ENCODE measurements at places on chromosomes 2 and 18. TPM values are rescaled to one million over a fixed set of nuclear protein-coding genes. Genes with fewer than 3 reads are reported as not detected.

The NEB gene
- total RNA-seq = 5.1 TPM

DNA sequence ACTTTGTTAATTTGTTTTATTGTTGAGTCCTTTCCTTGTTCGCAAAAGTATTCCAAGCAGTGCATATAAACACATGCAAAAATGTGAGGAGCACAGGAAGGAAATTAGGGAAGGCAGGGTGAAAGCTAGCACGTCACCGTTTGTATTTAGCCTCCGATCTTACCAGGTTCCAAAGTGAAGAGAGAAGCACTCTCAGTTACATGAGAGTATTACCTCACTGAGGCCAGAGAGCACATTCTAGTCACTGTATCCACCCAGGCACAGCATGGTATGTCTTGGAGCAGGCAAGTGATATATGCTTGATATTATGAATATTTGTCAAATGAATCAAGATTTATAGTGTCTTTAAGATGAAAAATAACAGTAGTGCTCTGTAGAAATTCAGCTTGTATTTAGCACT lies 6.5 kb upstream of the TMEM182 start:
- H3K27me3 ChIP-seq = no peaks in the 10 kb centered on the region
- no peak overlapping the region for H3K4me3 ChIP-seq
- no peaks in the 10 kb centered on the region for H3K36me3 ChIP-seq
- no peaks in the 10 kb centered on the region for H3K4me1 ChIP-seq

The PLEK gene
- total RNA-seq = 39.9 TPM

The RNF103 gene
- total RNA-seq = 37.2 TPM

The GPR45 gene
- not detected for total RNA-seq

DNA sequence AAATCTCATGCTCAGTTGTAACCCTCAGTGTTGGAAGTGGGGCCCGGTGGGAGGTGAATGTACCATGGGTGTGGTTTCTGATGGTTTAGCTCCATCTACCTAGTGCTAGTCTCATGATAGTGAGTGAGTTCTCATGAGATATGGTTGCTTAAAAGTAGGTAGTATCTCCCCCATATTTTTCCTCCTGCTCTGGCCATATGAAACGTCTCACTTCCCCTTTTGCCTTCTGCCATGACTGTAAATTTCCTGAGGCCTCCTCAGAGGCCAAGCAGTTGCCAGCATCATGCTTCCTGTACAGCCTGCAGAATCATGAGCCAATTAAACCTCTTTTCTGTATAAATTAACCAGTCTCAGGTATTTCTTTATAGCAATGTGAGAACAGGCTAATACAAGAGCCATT lies 62.8 kb upstream of the RNF152 start:
- no peaks in the 10 kb centered on the region for H3K36me3 ChIP-seq
- H3K27me3 ChIP-seq = no peaks in the 10 kb centered on the region
- H3K4me3 ChIP-seq = no peak overlapping the region
- H3K27ac ChIP-seq = no peak overlapping the region
- H3K4me1 ChIP-seq = peaks cover 14% of the 10 kb centered on the region

DNA sequence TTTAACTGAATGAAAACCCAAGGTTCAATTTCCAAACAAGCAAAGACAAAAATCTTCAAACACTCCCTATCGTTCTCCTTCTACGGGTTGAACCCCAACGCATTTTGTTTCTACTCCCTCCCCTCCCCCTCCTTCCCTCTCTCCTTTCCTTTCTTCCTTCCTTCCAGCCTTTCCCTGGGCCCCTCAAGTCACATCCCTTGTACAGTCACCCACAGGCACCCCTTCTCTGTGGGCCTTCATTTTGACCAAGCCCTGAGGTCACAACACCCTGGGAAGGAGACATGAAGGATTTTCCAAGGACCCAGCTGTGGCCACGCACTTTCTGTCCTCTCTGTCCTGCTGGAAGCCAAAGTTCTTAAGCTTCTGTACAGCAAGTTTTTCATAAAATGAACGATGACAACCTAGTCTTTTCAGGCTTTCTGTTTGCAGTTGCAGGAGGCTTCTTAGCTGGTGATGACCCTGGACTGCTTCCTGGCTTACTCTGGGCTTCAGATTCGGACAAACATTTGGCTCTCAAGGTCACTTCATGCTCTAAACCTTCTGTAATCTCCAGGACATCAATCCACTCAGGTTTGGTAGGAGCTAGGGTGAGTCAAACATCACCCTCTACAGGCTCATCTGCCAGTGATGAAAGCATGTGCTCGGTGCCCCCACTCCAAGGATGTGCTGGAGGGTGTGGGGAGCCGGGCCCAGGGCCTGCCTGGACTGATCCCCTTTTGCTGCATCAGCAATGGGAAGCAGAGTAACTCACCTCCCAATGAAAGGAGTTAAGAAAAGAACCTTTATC lies 25.5 kb downstream of the TMEM247 start:
- no peaks in the 10 kb centered on the region for H3K36me3 ChIP-seq
- no peaks in the 10 kb centered on the region for H3K4me1 ChIP-seq
- H3K4me3 ChIP-seq = no peak overlapping the region
- DNase-seq = no peak
- no peak overlapping the region for H3K27ac ChIP-seq
- no peaks in the 10 kb centered on the region for H3K27me3 ChIP-seq

GRCh38 chr2:149027590-149028250 lies 10.8 kb upstream of the LYPD6B start:
- H3K27ac ChIP-seq = no peak overlapping the region
- H3K27me3 ChIP-seq = no peaks in the 10 kb centered on the region
- no peak for DNase-seq
- H3K36me3 ChIP-seq = no peaks in the 10 kb centered on the region

DNA sequence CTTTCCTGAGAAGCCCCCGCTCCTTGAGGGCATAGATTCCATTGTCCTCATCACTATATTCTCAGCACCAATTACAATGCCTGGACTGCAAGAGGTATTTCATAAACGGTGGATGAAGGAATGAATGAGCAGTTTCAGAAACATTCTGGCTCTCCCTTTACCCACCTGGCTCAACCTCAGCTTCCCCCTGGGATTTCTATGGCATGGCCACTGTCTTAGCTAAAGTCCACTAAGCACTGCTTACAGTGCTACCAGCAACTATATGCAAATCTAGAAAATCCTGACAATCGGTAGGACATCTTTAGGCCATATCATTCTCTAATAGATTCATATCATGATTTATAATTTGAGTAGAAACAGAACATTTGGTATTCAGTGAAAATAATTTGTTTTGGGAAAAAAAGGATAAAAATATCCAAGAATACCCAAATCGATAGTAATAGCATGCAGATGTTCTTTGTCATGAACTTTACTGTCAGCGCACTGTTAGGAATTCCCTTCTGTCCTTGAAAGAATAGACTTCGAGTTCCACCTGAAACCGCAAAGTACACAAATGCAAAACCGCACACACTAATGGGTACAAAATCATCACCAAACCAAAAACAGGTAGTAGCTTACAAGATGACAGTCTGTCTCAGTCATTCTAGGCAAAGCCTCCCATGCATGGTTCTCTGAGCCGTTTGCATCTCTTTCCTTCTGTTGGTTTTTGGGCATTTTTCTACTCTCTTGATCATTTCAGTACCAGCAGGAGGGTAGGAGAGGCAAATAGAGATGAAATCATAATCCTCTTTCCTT lies 303.6 kb upstream of the ID2 start:
- H3K27me3 ChIP-seq = peaks cover 5% of the 10 kb centered on the region
- H3K4me1 ChIP-seq = peaks cover 9% of the 10 kb centered on the region
- no peaks in the 10 kb centered on the region for H3K36me3 ChIP-seq
- no peak overlapping the region for H3K27ac ChIP-seq

The MGAT4A gene
- 32.7 TPM for total RNA-seq

DNA sequence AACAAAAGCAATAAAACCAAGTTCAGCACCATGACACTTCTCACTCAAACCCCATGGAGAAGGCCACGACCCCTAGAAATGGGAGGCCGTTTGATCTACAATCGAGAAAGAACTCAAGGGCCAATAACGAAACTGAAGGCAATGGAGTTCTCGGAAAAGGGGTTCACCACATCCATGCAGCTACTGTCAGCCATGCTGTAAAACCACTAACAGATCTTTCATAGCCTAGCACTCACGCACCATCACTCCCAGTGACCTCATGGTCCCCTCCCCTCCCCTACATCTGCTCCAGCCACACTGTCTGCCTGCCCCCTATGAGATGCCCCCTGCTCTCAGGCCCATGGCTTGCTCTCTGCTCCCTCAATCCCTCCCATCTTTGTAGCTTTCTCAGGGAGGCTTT lies 135.3 kb downstream of the TMEM163 start:
- no peak for DNase-seq
- H3K36me3 ChIP-seq = no peaks in the 10 kb centered on the region
- H3K4me3 ChIP-seq = no peak overlapping the region
- H3K27ac ChIP-seq = no peak overlapping the region

The DGUOK gene
- total RNA-seq = 65.4 TPM

DNA sequence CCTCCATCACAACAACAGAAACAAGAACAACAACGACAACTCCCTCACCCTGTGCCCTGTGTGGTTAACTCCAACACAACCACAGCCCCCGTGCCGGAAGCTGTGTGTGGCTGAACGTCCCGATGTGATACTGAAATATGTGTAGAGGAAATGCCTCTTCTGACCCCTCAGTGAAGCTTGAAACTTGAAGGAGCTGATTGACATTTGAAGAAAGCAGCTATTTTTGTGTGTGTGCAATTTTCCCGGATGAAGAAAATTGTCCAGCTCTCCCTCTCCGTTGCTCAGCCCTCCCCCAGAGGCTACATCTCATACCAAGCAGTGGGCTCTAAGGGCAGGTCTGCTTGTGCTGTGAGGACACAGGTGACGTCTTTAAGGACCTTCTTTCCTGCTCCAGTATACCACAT lies 173.8 kb downstream of the ICOS start:
- no peaks in the 10 kb centered on the region for H3K27me3 ChIP-seq
- H3K4me3 ChIP-seq = no peak overlapping the region
- peaks cover 8% of the 10 kb centered on the region for H3K4me1 ChIP-seq
- DNase-seq = no peak
- H3K36me3 ChIP-seq = no peaks in the 10 kb centered on the region

DNA sequence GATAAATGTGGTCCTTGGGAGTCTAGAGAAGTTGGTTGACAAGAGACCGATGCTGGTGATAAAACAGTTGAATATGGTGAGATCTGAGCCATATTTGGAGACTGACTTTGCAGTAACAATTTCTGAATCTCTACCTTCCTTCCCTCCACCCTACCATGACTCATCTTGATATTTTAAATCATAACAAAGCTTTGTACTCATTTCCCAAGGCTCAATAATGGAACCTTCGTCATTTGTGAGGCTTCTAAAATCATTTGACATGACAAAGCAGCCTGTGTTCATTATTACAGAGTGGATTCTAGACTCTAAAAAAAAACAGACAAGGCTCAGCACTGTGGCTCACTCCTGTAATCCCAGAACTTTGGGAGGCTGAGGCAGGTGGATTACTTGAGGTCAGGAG lies 38.5 kb upstream of the PDCL3 start:
- no peak overlapping the region for H3K4me3 ChIP-seq
- H3K4me1 ChIP-seq = no peaks in the 10 kb centered on the region
- no peak overlapping the region for H3K27ac ChIP-seq

GRCh38 chr18:32742579-32742978 lies 30.2 kb downstream of the KLHL14 start:
- no peak overlapping the region for H3K27ac ChIP-seq
- DNase-seq = no peak
- no peak overlapping the region for H3K4me3 ChIP-seq
- H3K36me3 ChIP-seq = peaks cover 10% of the 10 kb centered on the region

The DLGAP1 gene
- total RNA-seq = 0.07 TPM

DNA sequence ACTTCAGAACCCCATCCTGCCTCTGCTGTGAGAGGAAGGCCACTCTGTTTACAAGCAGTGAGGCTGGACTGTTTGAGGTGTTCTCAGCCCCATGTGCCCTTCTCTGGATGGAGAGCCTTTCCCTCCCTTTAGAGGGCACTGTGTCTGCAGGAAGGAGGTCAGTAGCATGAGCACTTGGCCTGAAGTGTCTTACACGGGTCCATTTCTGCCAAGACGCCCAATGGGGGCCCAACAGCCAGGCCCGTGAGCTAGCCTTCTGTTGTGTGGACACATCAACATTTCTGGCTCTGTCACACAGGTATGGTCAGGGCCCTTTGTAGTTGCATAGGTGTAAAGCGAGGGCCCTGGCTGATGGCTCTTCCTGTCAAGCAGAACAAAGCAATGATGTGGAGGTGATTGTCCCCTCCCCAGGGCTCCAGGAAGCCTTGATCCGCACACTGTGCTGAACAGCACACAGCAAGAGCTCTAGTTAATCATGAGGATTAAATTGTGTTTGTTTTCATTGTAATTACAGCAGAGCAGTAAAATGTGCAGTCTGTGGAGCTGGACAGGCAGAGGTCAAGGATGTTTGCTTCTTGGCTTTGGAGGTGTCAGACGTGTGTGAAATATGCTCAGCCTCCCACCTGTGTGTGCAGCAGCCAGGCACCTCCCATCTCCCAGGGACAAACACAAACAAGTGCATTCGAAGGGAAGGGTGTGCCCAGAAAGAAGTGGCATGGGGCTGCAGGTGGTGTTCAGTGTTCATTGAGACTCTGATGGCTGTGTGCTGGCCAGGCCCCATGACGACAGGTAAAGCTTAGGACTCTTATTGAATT lies 132.1 kb downstream of the SH3RF3 start:
- DNase-seq = no peak
- H3K36me3 ChIP-seq = no peaks in the 10 kb centered on the region
- no peak overlapping the region for H3K4me3 ChIP-seq
- no peak overlapping the region for H3K27ac ChIP-seq
- H3K27me3 ChIP-seq = no peaks in the 10 kb centered on the region

DNA sequence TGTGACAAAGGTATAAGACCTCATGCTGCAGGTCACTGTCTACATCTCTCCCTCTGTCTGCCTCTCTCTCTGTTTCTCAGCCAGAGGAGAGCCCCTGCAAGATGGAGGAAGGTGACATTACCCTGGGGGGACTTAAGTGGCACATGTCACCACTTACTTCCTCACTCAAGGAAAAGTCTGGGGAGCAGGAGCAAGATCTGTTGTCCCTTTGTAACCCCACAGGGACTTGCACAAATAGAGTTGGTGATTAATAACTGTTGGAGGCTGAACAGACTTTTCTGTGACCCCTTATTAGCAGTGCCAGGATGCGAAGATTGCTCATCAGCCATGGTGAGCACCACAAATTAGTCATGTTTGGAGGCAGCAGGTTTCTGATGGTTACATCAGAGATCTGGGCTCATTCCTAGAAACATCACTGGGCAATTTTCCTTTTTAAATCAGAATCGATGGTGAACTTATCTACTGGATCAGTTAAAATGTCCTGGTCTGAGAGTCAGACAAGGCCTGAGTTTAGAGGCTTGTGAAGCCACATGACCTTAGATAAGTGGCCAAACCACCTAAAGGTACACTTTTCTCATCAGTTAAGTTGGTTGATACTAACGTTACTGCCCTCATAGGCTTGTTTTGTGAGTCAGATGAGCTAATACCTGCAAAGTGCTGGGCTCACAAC lies 81.2 kb upstream of the LTBP1 start:
- H3K4me3 ChIP-seq = no peak overlapping the region
- no peak overlapping the region for H3K27ac ChIP-seq
- no peaks in the 10 kb centered on the region for H3K36me3 ChIP-seq
- no peaks in the 10 kb centered on the region for H3K27me3 ChIP-seq
- DNase-seq = no peak

GRCh38 chr2:3024401-3024935 lies 353.1 kb downstream of the EIPR1 start:
- no peak overlapping the region for H3K27ac ChIP-seq
- H3K27me3 ChIP-seq = no peaks in the 10 kb centered on the region
- H3K4me3 ChIP-seq = no peak overlapping the region
- H3K4me1 ChIP-seq = no peaks in the 10 kb centered on the region

Measured in B cell (primary cell).